ENCODE measurements at places on chromosomes 4 and X. TPM values are rescaled to one million over a fixed set of nuclear protein-coding genes. Genes with fewer than 3 reads are reported as not detected.

Gene GPC3
- 1.5 TPM for total RNA-seq

Gene SPANXN4
- total RNA-seq, result not detected

Gene ALPK1
- total RNA-seq, result 16.5 TPM

Gene SH3RF1
- 23.1 TPM for total RNA-seq

Gene GRID2
- not detected for total RNA-seq

Gene RIPPLY1
- total RNA-seq, result not detected

All from subcutaneous preadipocyte (primary cell).